ENCODE measurements at places on chromosomes 16 and 17.
A peak's percentile ranks its signal among the peaks of the same experiment; 100 is the strongest.

- DNase-seq: no peak
These were observed 24.1 kb downstream of the MYBBP1A start for GRCh38 chr17:4530799-4531730.

GRCh38 chr17:45048795-45049563 lies 2.5 kb downstream of the DCAKD start:
- no peak for DNase-seq

- no peak for DNase-seq
These were observed 8.6 kb downstream of the PLEKHG4 start for GRCh38 chr16:67287960-67288359.

GRCh38 chr17:3903051-3903825 lies 10.4 kb upstream of the CAMKK1 start:
- DNase-seq: no peak

GRCh38 chr16:54490112-54490488 lies 203.5 kb upstream of the IRX3 start:
- no peak for DNase-seq

DNA sequence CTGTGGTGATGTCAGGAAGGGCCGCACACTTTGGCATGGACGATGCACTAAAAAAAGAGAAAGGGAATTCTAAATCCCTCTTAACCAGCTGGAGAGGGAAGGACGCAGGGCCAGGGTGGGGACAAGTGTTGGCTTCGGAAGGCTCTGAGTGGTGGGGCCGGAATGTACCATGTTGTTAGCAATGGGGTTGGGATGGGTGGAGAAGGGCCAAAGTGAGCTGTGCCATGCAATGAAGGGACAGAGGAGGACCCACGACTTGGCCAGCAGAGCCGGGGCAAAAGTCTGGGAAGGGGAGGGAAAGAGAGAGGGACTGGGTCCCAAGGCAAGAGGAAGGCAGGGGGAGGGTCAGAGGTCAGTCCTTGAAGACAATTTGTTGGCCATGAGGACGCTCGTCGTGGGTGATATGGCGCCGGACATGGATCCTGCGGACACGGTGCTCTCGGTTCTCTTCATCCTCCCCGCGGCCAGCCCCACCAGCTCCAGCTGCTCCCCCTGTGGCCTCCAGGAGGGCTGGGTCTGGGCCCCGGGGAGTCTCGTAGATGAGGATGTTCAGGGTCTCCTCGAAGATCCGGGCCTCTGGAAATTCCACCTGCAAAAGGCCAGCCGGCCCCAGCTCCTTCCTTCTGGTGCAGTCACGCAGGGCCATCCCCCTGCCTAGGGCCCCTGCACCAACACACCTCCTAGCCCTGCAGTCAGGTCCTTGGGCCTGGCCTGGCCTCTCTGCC lies 6.4 kb downstream of the ASPHD1 start:
- DNase-seq: no peak

DNA sequence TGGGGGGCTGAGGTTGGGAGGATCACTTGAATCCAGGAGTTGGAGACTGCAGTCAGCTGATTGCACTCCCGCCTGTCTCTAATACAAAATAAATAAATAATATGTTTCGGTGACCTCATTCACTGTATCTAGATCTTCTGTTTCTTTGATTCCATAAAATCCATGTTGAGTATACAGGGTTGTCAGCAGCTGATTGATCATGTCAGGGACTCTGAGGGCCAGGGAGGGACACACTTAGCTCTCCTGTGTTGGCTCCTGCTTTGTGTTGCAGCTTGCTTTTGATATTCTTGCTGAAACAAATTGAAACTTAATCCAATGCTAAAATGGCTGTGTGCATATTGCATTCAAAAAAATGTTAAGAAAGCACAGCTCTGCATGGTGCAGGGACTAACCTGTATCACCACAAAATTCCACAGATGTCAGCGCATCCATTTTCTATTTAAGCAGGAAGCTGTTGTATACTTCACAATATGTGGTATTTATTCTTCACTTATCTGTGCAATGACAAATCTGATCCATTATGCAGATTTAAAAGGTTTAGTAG lies 454.5 kb downstream of the CDH11 start:
- DNase-seq: no peak

DNA sequence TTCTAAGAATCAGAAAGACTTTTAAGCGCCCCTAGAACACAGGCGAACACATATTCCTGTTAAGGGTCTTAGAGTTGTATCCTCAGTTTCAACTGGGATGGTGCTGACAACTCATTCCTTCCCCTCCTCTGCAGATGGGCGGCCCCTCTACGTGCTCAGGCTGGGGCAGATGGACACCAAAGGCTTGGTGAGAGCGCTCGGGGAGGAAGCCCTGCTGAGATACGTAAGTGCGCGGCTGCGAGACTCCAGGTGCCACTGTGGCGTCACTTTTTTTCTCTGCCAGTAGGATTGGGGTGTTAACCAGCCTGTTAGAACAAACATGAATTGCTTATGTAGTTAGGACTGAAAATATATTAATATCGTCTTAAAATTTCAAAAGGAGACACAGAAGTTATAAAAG lies 62.7 kb downstream of the SEC14L1 start:
- DNase-seq: no peak

DNA sequence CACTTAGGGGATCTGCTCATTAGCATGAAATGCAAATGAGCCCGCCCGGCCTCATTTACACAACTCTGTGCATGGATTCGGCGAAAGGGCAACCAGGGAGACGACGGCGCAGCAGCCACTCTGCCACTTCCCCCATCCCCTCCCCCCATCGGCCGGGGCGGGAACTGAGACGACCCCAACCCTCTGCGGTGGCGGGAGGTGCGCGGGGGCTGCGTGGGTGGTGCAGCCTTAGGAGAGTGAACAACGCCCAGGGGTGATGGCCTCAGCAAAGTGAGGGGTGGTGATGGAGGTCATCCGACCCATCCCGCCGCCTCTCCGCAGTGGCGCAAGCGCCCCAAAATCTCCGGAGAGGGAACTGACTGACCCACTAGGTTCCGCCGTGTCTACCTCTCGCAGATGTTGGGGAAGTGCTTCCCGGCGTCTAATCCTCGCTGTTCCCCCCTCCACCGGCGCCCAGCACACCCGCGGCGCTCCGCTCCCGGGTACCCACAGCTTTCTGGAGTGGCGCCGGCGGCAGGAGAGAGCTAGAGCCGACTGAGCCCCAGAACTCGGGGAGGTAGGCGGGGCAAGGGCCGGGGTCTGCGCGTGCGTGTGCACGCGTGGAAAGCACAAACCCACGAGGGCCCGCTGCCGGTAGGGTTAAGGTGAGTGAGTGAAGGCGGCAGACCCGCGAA lies 1.4 kb upstream of the CACNA1G start:
- no peak for DNase-seq

DNA sequence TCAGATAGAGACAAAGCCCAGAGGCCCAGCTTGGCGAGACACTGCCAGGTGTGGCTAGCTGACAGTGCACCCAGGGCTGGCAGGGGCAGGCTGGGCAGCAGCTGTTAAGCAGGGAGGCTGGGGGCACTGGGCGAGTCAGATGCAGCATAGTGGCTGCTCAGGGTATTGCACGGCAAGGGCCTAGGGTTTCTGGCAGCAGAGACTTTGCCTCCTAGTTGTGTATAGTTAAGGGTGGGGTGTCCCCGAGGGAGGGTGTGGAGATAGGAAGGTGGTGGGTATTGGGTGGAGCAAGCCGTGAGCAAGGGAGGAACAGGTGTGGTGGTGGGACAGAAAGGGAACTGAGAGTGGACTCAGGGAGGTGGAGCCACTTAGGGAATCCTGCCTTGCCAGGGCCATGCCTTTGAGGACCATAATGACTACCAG lies 66.0 kb downstream of the SMPD3 start:
- DNase-seq: no peak

DNA sequence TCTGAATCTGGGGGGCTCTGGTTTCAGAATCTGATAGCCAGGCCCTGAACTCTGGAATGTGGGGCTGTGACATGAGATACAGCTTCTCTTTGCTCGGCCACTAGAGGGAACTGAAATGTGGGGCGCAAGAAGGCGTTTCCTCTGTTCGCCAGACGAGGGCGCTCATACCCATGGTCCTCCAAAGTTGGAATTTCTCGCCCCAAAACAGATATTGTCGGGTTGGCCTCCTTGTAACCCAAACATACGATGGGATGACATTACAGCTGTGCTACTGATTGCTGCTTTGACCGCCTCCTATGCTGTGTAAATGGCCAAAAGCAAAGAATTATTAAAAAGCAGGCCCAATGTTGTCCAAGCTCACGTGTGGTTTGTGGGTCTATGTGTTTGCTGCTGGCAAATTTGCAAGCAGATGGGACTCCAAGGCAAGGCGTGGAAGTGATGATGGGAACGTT lies 13.1 kb upstream of the MSI2 start:
- peak; percentile 11 for DNase-seq

GRCh38 chr17:14871921-14872320 lies 393.2 kb downstream of the PMP22 start:
- no peak for DNase-seq

GRCh38 chr17:62618647-62619416 lies 8.6 kb upstream of the MRC2 start:
- DNase-seq: no peak

GRCh38 chr16:85570213-85570734 lies 42.8 kb upstream of the GSE1 start:
- DNase-seq: no peak
